ENCODE measurements at places on chromosomes 4 and X. TPM values are rescaled to one million over a fixed set of nuclear protein-coding genes. Genes with fewer than 3 reads are reported as not detected.

GRCh38 chrX:9293051-9293496 lies 171.8 kb upstream of the TBL1X start:
- peak; percentile 46 for DNase-seq

DNA sequence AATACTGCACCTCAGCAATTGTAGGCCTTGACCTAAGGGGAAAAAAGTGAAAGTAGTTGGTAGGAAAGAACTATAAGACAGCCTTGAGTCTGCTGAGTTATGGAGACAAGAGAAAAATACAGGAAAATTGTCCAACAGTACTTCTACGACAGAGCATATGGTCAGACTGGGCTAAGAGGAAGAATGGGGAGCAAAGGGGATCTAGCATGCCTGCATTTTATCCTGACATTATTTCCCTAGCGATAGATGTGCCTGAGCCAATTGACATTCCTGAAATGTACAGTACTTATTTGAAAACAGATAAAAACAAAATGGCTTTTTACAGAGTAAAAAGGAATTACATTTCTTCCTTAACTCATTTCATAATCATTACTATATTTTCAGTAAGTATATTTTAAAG lies 22.2 kb downstream of the GUCY1A1 start:
- DNase-seq, result no peak

Gene NSDHL
- total RNA-seq, result 26.1 TPM

Gene FGFR3
- total RNA-seq, result 18.2 TPM

Gene MUC7
- total RNA-seq, result not detected
